Activated CD4-positive, alpha-beta T cell treated with anti-CD3 and anti-CD28 coated beads for 24 hours (primary cell): ENCODE measurements at places on chromosomes 1 and 21.

DNA sequence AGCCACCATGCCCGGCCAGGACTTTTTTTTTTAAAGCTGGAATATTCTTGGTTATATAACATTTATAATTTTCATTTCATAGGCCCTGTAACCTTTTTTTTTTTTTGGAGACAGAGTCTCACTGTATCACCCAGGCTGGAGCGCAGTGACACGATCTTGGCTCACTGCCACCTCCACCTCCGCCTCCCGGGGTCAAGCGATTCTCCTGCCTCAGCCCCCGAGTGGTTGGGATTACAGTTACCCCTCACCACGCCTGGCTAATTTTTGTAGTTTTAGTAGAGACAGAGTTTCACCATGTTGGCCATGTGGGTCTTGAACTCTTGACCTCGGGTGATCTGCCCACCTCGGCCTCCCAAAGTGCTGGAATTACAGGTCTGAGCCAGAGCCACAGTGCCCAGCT is 12.6 kb downstream of the ZYG11B start:
- no peak for DNase-seq

DNA sequence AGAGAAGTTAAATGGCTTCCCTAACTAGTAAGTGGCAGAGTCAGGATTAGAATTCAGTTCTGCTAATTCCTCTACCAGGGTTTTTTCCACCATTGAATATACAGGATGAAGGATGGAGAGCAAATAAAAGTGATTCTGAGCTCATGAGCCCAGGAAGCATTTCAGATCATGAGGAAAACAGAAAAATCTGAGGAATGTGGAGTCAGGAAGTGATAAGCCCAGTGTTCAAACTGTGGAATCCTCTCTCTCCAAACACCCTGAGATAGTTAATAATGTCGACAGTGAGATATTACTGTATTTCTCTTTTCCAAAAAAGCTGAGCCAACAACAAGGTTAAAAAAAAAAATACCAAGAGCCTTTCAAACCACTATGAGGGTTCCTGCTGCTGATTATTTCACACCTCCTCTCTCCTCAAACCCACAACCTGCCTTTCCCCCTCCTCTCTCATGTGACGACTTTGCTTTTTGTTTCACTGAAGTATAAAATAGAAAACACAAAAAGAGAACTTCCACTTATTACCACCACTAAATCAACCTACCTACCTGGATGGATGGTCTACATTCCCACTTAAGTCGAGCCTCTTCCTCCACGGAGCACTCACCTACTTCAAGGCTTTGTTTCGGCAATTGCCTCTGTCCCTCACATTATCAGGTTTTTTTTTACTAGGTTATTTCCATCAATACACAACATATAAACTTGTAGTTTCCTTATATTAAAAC is 8.9 kb downstream of the SLAMF1 start:
- DNase-seq, result no peak

GRCh38 chr21:45016406-45017038 is 57.9 kb upstream of the ADARB1 start:
- no peak for DNase-seq

DNA sequence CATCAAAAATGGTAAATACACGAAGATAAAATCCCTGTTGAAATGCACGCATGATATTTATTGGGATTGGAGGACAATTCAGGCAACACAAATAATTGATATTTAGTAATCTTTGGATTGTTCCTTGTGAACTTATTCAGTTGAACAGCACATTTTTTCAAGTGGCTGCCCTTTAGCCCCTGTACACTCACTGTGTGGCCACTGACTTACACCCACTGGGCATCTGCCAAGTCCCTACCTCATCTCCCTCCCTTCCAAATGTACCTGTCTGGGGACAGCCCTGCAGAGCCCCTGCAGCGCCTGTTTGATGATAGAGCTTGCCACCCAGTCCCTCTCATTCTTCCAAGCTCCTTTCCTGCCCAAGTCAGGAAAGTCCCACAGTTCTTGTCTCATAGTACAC is 154.3 kb downstream of the GLUL start:
- no peak for DNase-seq

GRCh38 chr1:215526147-215526845 is 40.8 kb upstream of the KCTD3 start:
- no peak for DNase-seq
